ENCODE measurements at places on chromosomes 2 and 18.

DNA sequence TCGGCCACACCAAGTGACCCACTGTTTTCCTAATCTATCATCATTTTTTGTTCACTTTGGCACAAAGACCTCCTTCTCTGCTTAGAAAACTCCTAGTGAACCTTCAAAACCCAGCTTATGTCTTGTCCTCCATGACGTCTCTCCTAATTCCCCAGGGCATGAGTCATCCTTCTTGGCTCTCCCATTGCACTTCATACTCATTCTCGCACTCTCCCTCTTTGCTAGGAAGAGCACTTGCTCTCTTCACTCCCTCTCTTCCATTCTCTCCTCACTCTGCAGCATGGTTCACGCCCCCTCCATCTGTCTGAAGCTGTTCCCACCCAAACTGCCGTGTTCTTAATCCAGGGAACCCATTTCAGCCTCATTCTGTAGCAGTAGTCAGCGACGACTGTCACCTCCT lies 103.9 kb downstream of the MRO start:
- no peak for DNase-seq

DNA sequence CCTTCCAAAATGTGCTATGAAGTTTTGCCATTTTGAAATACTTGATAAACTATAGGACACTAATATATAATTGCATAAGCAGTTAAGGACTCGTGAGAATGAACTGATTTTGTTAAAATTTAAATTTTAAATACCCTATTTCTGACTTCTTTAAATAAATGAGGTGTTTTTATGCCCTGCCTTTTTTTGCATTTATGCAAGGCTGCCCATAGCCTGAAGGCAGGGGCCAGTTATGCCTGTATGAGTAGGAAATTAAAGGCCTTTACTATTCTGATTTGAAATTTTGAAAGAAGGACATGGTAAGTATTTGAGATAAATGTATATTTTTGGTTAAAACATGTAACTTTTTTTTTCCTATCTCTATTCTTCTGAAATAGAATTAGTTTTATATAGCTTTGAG lies 33.7 kb downstream of the TTC39C start:
- DNase-seq: no peak

- DNase-seq: no peak
These were observed 276.8 kb upstream of the PARD3B start for GRCh38 chr2:204268458-204268857.

GRCh38 chr2:177147093-177147694 lies 65.4 kb upstream of the HNRNPA3 start:
- peak; percentile 63 for DNase-seq

- DNase-seq: no peak
These were observed 28.2 kb downstream of the SIX2 start for GRCh38 chr2:44980751-44981713.

DNA sequence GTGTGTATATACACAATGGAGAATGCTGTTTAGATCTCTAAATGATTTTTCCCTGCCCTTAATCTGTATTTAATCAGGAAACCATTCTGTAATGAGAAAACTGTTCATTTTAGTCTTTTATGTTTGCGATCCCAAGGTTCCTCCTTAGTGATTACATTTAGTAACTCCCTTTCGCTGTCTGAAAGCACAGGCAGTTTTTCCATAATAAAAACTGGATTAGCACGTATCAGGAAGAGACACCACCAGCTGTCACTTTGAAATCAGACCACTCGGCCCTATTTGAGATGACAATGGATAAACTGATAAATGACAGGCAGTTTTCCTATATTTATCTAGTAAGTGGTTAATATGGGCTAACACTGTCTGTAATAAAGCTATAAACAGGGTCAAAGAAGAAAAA lies 370.9 kb downstream of the NR4A2 start:
- no peak for DNase-seq

- no peak for DNase-seq
These were observed 50.5 kb upstream of the GORASP2 start for GRCh38 chr2:170878505-170878904.

- DNase-seq: no peak
These were observed 713.1 kb upstream of the SOX11 start for GRCh38 chr2:4979111-4979510.

DNA sequence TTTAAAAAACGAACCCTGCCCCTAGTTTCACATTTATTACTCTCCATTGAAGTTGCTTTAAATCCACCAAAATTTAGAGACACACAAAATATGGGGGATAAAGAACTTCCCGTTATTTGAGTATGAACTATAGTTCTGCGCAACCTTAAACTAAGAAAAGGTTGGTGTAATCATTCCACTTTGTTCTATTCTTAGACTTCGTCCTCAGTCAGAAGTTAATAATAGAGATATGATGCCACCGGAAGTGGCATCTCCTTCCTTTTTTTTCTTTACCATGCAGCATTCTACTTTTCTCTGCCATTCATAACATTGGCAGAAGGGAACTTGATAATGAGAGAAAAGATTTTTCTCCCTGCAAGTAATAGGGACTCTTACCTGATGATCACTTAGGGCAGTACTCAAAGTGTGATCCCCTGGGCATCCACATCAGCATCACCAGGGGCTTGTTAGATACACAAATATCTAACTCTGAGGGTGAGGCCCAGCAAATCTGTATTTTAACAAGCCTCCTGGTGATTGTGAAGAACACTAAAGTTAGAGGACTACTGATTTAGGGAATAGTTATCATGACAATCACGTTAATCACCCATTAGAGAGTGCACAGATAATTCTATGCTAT lies 147.7 kb upstream of the DTNA start:
- DNase-seq: peak; percentile 1

DNA sequence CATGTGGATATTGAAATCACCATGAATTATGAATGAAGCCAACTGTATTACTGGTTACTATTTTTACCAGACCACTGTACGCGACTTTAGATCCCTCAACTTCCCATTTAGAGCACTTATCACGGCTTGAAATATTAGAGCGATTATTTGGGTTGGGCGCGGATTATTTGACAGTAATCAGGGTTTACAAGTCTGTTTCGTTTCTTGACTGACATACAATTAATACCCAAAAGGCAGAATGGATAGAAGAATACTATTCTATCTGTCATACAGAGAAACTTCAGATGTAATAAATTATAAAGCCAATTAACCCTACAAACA lies 496 bp upstream of the NAPG start:
- no peak for DNase-seq

- DNase-seq: no peak
These were observed 172.7 kb upstream of the SERPINE2 start for GRCh38 chr2:224211791-224212190.

- no peak for DNase-seq
These were observed 367.0 kb downstream of the RND3 start for GRCh38 chr2:150120326-150120955.

- no peak for DNase-seq
These were observed 6.5 kb downstream of the STARD6 start for GRCh38 chr18:54351186-54351585.

DNA sequence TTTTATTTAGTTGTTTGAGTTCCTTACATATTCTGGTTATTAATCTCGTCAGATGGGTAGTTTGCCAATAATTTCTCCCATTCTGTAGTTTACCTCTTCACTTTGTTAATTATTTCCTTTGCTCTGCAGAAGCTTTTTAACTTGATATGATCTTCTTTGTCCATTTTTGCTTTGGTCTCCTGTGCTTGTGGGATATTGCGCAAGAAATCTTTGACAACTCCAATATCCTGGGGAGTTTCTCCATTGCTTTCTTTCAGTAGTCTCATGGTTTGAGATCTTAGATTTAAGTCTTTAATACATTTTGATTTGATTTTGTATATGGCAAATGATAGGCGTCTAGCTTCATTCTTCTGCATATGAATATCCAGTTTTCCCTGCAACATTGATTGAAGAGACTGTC lies 389.2 kb downstream of the LRP1B start:
- no peak for DNase-seq

GRCh38 chr2:40256649-40257048 lies 195.2 kb downstream of the SLC8A1 start:
- peak; percentile 30 for DNase-seq

DNA sequence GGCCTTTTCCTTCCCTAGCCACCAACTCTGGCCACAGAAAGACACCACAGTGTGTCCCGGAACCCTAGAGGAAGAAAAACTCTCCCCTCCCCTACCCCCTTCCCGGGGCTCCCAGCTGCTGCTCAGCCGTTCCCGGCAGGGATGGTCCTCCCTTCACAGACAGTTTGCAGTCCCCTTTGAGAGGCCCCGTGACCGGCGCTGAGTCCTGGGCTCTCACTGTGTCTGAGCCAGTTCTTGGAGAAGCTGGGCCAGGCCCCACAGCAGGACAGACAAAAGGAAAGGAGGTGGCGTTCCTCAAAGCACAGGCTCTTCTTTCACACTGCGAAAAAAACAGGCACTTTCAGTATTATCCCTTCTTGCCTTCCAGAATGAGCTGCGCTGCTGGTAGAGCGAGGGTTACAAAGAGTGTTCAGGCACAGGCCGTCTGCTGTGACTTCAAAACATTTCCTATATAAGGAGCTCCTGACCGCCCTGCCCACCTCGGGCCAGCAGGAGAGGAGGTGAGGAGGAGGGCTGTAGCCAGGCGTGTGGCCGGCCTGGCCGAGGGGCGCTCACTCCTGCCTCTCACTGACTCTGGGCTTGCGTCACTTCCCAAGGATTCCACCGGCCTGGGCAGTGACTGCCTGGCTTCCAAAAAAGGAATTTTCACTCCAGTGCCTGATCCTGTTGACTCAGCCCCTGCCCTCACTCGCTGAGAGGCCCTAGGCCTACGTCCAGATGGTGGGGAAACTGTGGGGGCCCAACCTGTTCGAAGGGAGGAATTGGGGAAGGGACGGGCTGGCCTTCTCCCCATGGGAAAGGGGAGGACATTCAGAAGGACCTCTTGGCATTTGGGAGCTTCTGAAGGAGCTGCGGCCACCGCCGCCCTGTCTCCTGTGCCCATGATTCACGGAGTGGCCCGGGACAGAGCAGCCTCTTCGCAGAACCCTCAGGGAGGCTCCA lies 24.9 kb downstream of the CIDEA start:
- no peak for DNase-seq

- DNase-seq: no peak
These were observed 10.1 kb downstream of the ZEB2 start for GRCh38 chr2:144509879-144510221.

DNA sequence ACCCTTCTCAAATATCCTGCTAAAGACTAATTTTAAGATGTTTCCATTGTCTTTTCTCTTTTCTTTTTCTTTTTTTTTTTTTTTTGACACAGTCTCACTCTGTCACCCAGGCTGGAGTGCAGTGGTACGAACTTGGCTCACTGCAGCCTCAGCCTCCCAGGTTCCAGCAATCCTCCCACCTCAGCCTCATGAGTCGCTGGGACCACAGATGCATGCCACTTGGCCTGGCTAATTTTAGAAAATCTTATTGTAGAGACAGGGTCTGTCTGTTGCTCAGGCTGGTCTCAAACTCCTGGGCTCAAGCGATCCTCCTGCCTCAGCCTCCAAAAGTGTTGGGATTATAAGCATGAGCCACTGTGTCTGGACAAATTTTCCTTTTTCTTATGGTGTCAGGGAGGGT lies 167.5 kb downstream of the MCFD2 start:
- DNase-seq: peak; percentile 6

DNA sequence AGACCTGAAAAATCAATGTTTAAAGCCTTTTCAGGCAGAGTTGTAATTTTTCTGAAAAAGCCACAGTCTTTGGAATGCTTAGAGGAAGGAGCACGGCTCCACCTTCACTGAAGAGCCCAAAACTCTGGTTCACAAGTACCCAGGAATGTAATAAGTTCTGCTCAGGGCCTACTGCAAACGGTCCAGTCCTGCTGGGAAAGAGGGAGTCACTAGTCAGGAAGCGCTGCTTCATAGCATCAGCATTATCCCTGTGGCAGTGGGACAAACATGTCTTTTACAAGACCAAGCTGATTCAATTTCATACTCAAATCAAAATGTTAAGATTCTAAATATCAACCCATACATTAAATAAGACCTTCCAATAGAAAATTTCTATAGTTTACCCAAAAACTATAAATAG lies 152.9 kb upstream of the PGAP1 start:
- DNase-seq: no peak

- DNase-seq: no peak
These were observed 14.5 kb downstream of the VIT start for GRCh38 chr2:36710858-36711515.

- DNase-seq: no peak
These were observed 19.8 kb downstream of the SMIM21 start for GRCh38 chr18:75407468-75408437.
